ENCODE measurements at places on chromosomes 12 and 14.

DNA sequence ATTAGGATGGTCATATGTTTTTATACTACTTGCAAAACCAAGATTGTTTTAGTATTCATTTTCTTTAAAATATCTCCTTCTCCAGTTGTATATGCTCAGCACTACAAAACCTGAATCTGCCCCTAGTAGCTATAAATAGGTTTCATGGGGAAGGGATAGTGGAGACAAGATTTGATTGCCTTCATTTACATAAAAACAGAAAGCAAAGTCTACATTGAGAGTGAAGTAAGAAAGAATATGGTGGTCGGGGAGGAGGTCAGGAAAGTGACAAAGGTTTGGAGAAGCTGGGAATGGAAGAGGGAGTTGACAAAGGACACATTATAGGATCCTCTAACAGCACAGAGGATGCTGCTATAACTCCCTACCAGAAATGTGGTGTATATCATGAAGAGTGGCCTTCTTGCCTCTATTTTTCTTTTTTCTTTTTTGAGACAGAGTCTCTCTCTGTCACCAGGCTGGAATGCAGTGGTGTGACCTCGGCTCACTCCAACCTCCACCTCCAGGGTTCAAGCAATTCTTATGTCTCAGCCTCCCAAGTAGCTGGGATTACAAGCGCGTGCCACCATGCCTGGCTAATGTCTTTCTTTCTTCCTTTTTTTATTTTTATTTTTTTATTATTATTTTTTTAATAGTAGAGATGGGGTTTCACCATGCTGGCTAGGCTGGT lies 6.6 kb upstream of the LRP6 start:
- DNase-seq: no peak

GRCh38 chr12:84924981-84925380 lies 12.4 kb upstream of the SLC6A15 start:
- peak; percentile 50 for DNase-seq

DNA sequence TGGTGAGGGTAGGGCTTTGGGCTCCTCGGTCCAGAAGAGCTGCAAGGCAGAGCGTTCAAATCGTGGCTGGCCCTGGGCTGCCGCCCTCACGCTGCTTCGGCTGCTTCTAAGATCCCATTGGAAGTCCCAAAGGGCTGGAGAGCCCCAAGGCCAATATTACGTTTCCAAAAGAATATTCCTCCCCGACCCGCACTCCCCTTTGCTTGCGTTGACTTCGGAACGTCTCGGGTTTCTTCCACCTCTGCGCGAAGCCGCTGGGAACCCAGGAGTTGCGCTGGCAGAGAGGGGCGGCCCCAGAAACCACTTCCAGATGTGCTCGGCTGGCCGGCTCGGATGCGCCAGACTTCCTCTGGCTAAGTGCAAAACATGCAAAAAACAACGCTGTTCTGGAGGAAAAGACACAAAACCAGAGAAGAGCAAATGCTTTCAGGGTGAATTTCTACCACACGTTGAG lies at the start of gene GLT8D2:
Gene GLT8D2 (minus strand): TSS at position 285 of the 454 bp plus-strand sequence. CDS start 30,539 bp downstream, outside the sequence.
- no peak for DNase-seq

- peak; percentile 5 for DNase-seq
Observed at GRCh38 chr14:44029933-44030332, 477.1 kb downstream of the FSCB start.

DNA sequence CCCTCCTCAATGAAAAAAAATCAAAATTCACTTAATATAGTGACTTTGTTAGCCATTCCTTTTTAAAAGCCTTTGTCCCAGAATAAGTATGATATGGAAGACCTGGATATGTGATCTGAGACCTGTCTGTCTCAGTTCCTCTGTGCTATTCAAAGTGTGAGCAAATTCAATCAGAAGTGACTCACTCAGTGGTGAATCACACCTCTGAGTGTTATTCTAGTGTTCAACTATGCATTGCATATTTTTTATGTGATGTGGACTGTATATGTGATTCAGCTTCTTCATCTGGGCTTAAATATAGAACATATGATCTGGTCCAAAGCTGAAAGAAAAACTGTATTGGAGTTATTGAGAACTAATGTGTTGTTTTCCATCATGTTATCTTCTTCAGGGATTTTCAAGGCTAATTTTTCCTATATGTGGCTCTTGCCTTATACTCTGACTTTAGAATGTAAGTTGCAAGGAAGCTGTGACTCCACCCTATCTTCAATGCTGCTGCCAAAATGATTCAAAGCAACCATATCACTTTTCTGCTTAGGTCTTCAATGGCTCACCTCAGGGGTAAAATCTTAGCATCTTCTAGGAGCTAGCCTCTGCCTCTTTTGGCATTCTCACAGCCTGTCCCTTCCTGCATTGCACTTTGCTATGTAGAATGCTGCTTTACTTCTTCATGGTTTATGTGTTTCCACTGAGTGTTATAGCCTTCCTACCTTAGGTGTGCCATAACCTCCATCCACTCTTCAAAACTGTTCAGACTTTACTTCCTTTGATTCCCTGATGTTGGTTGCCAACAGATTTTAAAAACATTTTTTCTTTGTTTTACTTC lies 169.8 kb downstream of the OTOGL start:
- peak; percentile 95 for DNase-seq

DNA sequence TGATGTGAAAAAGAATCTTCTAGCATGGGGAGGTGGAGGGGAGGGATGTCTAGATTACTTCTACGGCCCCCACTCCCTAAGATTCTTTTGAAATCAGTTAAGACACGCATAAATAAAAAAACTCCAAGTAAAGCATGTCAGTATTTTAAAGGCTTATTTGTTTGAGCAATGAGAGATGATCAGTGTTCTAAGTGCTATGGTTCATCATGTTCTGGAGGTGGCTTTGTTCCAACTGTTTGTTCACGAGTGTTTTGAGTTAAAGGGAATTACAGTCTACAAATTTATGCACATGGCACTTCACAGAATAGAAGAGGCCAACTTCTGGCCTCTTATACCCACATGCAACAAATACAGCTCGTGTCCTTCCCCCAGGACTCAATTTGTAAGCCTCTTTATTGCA lies 394.9 kb downstream of the RAD51B start:
- no peak for DNase-seq

All from RKO (cell line).